ENCODE measurements at places on chromosomes 7 and 10. TPM values are rescaled to one million over a fixed set of nuclear protein-coding genes. Genes with fewer than 3 reads are reported as not detected.

The C10orf53 gene
- not detected for polyA plus RNA-seq

The SLC16A12 gene
- 0.05 TPM for polyA plus RNA-seq

The KAZALD1 gene
- polyA plus RNA-seq = 1.4 TPM

The C10orf105 gene
- 0.04 TPM for polyA plus RNA-seq

The SPDYE2B gene
- polyA plus RNA-seq = not detected

The BTBD16 gene
- 0.04 TPM for polyA plus RNA-seq

The OR6B1 gene
- polyA plus RNA-seq = not detected

The ACTL6B gene
- polyA plus RNA-seq = not detected

The PON3 gene
- polyA plus RNA-seq = 0.71 TPM

The CRPPA gene
- 0.22 TPM for polyA plus RNA-seq

The NEUROG3 gene
- not detected for polyA plus RNA-seq

The XRCC2 gene
- 2.0 TPM for polyA plus RNA-seq

The IPMK gene
- 3.5 TPM for polyA plus RNA-seq

The PON1 gene
- polyA plus RNA-seq = not detected

The CNTNAP2 gene
- 0.41 TPM for polyA plus RNA-seq

The IFIT1 gene
- 2.7 TPM for polyA plus RNA-seq

The ARMC10 gene
- polyA plus RNA-seq = 14.5 TPM

The CPN1 gene
- polyA plus RNA-seq = not detected

The MUC3A gene
- polyA plus RNA-seq = 0.02 TPM

The SPDYE2 gene
- not detected for polyA plus RNA-seq

The TMEM139 gene
- polyA plus RNA-seq = 0.41 TPM

The DLX5 gene
- 1.4 TPM for polyA plus RNA-seq

The EEF1AKMT2 gene
- polyA plus RNA-seq = 15.3 TPM

The HECW1 gene
- 0.11 TPM for polyA plus RNA-seq

The ANKRD1 gene
- 0.96 TPM for polyA plus RNA-seq

The PLAC9 gene
- 5.8 TPM for polyA plus RNA-seq

The TSPAN33 gene
- polyA plus RNA-seq = 1.8 TPM

The OR6V1 gene
- polyA plus RNA-seq = not detected

The FAM25G gene
- 123 TPM for polyA plus RNA-seq

The OR2A5 gene
- not detected for polyA plus RNA-seq
